Stimulated activated CD8-positive, alpha-beta memory T cell treated with anti-CD3 and anti-CD28 coated beads, Interleukin-7, amount 100 ng/mL, for 4 hours (primary cell): ENCODE measurements at places on chromosomes 2 and 18.

- no peak for DNase-seq
Measured at GRCh38 chr2:70959271-70959761, 19.1 kb upstream of the ANKRD53 start.

DNA sequence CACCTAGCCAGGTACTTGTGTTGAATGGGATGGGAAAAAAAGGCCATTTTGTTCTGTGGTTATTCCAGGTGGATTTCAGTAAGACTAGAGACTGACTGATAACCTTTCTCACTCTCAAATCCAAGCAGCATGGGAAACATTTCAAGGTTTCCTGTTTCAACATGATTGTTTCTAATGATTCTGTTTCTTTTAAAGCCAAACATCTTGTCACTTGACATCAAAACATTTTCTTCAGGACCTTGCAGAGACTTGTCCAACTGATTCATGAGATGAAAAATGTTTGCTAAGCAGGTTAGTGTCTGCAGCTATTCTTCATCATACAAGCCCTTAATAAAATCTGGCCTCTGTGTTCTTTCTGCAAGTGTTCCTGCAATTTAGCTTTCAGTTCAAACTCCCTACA, 456.5 kb upstream of the CWC22 start:
- no peak for DNase-seq

GRCh38 chr2:229571243-229571642, 143.1 kb downstream of the DNER start:
- no peak for DNase-seq

DNA sequence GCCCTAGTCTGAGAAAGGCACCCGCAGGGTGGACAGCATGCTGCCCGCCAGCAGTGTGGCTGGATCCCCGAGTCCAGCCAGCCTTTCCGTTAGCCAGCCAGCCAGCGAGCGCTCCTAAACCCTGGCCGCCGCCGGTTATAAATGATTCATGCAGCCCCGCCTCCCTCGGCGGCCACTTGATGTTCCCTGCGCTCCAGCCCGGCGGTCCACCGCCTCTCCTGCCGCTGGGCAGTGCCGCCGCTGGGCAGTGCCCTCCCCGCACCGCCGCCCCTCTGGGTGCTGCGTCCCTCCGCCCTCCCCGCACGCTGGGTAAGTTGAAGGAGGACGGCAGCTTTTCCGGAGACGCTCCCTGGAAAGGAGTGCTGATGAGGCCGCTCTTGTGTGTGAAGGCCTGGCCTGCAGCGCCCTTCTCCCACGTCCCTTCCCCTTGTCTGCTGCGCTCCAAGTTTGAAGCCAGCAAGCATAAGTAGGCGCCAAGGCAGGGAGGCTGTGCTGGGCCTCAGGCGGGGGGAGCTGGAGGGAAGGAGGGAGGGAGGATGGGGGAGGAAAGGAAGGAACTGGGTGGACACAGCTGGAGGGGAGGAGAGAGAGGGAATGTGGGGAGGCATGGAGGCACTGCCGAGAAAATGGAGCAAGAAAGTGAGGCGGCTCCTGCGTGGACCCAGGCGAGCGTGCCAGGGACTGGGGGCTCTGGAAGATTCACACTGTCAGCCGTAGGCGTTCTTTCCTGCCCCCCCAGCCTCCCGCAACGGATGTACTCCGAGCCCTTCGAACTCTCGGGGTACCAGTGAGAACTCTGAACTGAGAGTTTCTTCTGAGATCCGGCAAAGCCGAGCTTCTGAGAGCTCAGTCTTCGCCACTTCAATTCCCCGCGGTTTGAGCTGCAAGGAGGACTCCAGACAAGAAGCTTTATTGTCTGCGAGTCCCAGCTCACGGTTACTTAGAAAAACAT, 131.9 kb downstream of the GLI2 start:
- no peak for DNase-seq

GRCh38 chr2:238569507-238570195, 142.9 kb downstream of the ASB1 start:
- no peak for DNase-seq

DNA sequence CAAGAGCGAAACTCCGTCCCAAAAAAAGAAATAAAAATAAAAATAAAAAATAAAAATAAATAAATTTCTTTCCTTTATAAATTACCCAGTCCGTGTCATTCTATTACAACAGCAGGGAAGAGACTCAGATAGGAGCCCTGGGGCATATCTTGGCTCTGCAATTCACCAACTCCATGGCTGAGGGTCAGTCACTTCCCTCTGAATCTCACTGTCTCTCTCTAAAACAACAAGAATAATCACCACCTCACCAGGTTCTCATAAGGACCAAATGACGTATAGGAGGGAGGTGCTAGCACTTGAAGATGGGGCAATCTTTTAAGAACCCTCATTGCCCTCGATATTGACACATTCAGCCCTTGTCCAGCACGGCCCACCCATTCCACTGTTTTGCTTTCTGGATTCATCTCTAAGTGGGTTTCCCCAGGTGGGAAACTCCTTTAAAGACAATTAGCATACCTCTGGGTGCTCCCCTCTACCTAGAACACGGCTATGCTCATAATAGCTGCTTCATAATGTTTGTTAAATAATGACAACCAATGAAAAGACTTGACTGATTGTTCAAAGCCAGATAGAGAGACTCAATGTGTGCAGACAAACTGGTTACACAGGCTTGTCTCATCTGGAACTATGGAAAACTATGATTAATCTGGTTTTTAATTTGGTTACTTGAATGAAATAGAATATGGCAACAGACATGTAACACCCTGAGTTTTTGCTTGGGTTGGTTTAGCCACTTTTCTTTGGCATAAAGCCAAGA, 15.1 kb downstream of the MYCN start:
- no peak for DNase-seq

DNA sequence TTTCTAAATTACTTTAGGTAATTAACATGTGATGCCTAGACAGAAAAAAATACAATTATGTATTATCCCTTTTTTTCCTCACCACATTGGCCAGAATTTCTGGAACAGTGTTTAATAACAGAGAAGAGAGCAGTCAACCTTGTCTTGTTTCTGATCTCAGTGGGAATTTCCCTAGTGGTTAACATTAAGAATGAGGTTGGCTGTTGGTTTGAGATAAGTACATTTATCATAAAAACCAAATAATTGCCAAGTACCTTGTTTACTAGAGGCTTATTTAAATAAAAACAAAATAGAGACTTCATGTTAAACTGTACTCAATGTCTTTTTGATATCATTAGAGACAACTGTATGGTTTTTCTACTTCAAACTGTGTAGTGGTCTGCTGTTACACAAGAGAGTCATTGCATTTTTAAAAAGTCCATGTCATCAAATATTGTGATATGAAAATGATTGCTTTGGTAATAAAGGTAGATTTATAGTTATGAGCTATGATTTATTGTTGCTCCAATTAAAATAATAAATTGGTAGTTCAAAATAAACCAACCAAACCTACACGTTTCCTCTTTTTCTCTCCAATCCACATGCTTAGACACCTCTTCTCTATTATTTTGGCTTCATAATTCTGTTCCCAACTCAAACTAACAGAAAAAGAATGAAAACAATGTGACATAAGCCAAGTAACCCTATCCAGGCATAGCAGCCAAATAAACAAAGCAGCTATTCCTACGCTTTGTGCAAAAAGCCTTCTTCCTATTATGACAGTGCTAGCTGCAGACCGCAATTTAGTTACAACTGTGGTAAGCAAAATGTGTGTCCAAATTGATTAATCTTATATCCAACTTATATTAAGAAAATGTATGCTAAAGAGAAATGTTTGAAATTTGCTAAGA, 20.9 kb upstream of the TANK start:
- no peak for DNase-seq

GRCh38 chr2:19688059-19688458, 213.7 kb downstream of the TTC32 start:
- no peak for DNase-seq

DNA sequence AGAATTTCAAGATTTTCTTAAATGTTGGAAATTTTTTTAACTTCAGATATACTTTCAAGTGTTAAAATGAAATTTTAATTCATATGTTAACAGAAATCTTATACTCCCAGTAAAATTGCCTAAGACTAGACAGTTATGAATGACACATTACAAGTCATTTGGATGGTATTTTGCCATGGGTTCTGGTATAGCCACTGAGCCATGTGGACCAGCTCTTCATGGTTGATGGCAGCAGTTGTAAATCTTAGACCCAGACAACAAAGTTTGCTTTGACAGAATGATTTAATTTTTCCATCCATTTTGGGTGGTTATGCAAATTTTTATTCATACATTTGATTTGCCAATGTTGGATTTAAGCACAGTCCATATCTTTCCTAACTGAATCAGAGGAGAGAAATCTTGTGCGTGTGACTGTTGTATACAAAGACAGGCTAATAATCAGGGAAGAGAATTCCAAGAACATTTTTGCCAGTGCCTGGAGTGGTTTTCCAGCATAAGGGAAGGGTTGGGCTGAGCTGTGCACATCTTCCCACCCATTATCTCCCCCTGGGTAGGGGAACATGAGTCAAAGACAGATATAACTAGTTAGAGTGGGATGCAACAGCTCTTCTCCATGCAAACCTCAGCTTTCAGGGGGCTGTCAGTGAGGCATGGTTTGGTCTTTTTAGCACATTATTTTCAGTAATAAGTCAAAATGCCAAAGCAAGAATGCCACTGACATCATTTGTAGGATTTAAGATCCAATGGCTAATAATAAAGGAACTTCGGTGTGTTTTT, 28.1 kb upstream of the INPP4A start:
- DNase-seq = no peak

DNA sequence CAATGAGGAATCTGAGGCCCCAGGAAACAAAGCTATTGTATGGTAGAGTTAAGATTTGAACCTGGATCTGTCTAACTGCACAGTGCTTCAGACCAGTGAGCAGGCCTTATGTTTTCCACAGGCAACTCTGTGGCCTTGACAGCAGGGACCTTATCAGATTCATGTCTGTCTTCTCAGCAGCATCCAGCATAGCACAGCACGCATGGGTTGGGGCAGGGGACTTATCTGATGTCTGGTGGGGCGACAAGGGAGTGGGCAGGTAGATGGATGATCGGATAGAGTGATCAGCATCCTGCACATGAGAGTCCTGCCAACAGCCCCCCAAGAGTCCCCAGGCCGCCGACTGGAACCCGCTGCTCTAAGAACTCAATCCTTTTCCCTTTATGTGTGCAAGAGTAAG, 28.7 kb upstream of the KCNF1 start:
- no peak for DNase-seq

DNA sequence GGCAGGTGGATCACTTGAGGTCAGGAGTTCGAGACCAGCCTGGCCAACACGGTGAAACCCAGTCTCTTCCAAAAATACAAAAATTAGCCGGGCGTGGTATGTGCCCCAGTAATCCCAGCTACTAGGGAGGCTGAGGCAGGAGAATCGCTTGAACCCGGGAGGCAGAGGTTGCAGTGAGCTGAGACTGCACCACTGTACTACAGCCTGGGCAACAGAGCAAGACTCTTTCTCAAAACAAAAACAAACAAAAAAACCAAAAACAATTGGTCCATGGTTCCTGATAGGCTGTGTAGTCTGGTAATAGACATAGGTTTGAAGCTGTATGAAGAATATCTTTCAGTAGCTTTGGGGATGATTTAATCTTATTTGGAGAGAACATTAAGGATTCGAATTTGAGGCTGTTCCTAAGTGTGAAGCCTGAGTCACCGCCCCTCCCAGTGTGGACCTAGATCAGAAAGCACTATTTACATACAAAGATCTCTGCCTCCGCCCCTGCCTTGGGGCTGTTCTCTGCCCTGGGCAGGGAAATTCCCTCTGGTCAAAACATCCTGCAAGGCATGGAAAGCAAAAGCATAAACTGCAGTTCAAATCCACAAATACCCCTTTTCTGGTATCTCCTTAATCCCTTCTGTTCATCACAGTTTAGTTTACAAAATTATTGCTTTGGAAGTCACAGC, 52.8 kb upstream of the PMAIP1 start:
- DNase-seq = no peak

DNA sequence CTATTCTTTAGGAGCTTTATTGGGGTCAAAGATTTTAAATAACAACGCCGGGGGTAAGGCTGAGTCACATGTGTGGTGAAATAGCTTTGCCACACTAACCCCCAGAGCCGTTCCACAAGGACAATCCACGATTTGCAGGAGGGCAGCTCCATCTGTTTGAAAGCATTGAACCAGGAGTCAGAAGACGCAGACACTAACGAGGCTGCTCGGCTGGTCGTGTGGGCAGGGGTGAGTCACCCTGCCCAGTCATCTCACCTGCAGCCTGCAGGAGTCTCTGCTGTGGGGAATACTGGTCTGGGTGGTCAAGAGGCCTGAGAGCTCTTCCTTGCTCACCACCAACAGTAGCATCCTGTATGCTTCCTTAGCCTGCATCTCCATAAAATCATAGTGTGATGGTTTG, 149.2 kb upstream of the NCK2 start:
- DNase-seq = no peak

- DNase-seq = no peak
Measured at GRCh38 chr2:230893841-230894781, 29.4 kb downstream of the ITM2C start.

DNA sequence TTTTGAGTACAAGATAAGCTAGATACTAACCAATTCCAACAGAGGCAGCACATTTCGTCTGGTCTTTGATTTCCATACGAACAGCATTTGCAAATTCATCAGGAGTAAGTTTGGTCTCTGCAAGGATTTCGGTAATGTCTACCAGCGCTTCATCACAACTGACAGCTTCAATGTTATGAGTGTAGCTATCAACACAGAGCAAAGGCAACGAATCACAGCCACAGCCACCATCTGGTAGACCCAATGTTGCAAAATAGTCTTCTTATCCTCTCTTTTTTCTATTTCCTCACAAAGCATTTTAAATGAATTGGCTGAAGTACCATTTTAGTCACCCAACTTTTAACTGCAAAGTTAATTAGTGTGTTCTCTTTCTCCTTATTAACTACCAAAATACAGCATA, 68.3 kb downstream of the REV1 start:
- no peak for DNase-seq

GRCh38 chr18:7876354-7877104, 309.4 kb downstream of the PTPRM start:
- no peak for DNase-seq

DNA sequence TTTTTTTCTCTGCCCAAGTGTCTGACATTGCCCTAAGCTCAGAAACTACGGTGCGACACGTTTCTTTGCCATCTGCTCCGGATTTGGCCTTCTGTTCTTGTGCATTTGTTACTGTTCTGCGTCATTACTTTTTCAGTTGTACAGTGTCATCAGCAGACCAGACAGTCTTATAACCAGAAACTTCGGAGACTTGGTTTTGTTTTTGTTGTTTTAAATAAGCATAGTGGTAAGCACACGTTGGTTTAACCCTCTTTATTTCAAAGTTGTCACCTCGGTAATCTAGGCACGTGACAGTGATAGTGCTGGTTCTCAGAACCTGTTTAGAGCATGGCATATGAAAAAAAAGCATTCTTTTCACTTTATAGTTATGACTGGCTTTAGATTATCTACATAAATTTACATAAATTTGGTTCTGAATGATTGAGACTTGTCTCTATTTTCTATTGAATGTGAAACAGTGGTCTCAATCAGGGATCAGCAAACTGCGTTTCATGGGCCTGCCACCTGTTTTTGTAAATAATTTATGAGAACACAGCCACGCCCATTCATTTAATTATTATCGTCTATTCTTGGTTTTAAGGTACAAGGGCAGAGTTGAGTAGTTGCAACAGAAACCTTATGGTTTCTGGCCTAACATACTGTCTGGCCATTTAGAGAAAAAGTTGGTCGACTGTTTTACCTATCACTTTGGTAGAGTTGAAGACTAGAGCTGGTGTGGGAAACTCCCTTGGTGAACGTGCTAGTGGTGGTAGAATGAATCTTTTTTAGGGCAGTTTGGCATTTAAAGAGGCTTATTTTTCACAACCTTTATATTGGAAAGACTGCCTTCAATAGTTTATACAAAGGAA, 106.5 kb downstream of the ZNF532 start:
- no peak for DNase-seq
